ENCODE measurements at places on chromosomes 3 and 15.

DNA sequence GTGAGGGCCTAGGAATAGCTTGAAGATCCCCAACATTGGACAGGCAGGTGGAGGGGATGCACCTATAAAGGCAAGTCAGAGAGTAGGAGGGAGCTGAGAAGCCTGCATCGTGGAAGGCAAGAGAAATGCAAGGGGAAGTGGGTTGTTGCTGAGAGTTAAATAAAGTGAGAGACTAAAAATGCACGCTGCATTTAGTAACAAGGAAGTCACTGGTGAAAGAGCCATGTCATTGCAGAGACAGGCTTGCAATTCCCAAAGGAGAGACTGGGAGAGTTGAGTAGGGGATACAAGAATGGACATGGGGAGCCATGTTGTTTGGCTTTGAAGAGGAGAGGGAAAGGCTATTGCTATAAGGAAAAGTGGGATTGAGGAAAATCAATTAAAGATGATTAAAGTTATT lies 77.0 kb upstream of the HEG1 start:
- peak; percentile 55 for DNase-seq

DNA sequence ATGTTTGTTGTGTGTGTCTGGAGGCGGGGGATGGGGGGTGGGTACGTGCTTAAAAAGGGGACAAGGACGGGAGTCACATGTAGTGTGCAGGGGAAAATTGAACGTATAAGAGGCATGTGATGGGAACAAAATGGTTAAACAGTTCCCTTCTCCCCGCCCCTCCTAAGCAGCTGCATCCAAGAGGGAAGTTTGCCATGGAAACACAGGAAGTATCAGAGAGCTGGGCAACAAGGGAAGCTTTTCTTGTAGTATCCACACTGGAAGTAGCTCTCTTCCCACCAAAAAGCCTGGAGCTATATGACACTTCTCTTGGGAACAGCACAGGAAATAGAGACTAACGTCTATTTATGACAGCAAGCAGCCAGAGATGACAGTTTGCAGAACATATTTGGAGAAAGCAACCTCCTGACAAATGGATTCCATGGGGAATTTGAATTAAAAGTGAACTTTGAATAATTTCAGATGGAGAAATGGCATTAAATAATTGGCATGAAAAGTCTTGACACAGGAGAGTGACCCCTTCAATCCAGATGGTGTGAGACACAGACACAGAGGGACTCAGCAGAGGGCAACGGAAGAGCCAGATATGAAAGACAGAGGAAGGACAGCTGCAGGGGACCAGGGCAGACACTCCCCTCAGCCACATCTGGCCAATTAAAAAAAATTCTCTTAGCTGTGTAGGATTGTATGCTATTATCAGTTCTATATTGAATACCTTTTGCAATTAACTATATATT lies 294.2 kb upstream of the TBL1XR1 start:
- no peak for DNase-seq

- DNase-seq = peak; percentile 50
Measured at GRCh38 chr15:74375303-74375693, 7.9 kb upstream of the CYP11A1 start.

DNA sequence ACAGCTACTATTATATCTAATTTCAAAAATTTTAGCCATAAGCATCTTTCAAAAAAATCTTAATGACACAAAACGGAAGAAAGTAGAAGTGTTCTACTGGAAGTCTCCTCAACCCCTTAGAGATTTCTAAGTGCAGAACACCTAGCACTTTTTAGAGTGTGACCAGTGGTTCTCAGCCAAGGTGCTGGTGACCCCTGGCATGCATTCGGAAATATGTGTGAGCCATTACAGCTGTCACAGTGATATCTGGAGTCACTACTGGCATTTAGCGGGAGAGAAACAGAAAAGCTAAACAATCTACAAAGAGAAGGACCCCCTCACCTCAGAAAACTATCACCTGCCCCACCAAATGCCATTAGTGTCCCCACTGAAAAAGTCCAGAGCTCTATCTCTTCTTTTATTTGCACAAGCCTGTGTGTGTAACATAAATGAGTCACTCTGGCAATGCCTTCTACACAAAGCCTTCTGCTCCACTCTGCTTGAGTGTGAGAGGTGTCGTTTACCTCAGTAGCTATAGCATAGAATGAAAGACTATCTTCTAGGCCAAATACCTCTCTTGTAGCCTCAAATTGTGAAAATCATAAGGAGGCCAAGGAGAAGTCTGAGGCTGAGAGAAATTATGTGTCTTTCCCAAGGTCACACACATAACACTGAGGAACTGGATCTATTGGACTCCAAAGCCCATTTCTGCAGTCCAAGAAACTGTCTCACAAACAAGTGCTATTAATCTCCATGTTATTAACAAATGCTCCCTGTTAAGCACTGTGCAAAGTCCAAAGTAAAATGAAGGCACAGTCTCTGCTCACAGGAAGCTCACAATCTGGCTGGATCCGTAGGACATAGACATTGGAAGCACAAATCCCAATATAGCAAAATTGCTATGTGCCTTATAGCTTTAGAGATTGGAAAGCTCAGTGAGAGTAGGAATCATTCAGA lies 28.5 kb upstream of the KCNMB2 start:
- DNase-seq = no peak

GRCh38 chr3:132443421-132443820 lies 26.1 kb downstream of the DNAJC13 start:
- no peak for DNase-seq

DNA sequence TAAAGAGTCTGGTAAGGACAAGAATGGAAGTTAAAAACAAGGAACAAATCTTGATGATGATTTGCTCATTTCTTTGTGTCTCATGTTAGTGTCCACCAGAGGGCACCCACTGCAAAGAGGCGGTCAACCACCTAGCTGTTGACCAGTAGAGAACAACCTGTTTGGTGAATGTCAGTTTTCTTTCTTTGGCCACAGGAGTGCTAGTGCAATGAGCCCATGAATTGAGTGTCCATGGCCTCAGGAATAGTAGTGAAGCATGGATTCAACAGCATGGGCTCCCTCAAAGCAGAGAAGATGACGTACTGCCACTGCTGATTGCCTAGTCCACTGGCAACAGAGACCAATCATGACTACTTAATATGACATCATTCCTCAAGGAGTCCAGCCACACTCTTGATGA lies 10.7 kb upstream of the CNTN6 start:
- DNase-seq = peak; percentile 0

DNA sequence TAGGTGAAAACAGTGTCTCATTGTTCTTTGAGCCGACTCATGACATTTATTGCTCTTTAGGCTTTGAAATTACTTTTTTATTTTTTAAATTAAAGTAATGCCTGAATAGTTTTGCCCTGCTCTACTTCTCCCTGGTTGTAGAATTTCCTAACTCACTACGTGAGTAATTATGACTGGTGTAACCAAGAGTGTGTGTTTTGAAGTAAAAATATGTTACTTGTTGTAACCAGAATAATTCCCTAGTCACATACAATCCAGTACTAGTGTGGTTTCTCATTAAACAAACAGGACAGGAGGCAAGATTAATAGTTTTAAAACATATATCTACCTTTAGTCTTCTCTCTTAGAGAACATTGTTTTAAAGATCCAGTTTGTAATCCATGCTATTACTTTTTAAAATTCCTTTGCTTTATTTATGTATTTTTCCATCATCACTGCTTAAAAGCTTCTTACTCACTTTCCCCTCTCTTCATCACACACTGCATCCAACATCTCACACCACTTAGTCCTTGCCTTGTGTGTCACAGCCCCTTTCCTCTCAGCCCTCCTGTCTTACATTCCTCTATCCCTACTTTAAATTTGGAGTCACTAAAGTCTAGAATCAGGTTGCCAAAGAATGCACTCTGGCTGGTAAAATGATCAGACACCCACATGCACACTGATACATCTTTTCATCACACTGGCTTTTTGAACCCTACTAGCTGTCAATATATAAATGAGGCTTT lies 219.7 kb downstream of the WNT5A start:
- DNase-seq = no peak

GRCh38 chr15:93246266-93247242 lies 157.5 kb upstream of the RGMA start:
- no peak for DNase-seq

DNA sequence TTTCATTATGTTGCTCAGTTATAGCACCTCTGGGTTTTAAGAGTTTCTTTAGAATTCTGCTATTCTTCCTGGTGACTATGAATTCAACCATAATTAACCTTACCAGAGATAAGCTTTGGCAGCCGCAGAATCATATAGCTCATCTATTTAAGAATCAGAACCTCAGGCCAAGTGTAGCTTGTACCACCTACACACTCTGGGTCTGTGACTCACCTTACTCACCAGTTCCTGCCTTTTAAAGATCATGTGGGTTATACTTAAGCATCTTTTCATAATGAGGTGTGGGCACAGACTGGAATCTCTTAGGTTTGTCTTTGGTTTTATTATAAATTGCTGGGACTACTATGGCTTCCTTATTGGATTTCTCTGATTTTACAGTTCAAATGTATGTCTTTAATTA lies 21.9 kb downstream of the CDV3 start:
- DNase-seq = no peak

DNA sequence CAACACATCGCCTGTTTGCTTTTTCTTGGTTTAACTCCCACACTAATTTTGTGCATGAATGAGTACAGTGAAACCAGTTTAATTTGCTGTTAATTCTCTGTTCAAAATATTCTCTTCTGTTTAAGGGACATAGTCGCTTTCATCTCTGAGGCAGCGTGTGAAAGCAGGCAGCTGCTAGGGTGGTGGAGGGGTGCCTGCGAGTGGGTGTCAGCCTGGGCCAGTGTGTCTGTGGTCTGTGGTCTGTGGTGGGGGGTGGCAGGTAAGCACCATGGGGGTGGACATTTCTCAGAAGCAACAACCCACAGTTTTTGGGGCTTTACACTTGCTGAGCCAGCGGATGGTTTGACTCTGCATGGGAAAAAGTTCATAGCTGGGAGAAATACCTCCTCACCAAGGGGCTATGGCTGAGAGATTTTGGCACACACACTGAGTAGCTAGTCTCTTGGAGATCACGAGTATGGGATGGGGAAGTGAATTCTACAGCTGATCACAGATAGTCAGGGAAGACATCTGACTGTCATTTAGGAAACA lies 109.2 kb downstream of the EPHB1 start:
- no peak for DNase-seq

DNA sequence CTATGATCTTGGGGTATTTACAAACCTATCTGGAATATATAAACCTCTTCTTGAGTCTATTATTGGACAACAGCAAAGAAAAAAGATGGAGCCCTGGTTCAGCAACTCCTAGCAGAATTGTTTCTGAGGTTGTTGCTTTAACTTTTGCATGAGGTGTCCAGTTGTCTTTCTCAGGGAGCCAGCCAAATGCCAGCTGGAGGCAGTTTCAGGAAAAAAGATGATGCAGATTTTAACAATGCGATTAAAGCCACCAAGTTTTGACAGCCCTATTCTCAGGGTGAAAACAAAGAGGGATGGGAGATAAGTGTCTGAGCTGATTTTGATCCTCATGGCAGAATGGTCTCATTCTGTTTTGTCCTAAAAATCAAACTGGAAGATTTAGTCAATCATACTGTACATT lies 181.6 kb upstream of the RASGRP1 start:
- no peak for DNase-seq

GRCh38 chr3:35658686-35659085 lies 19.4 kb downstream of the ARPP21 start:
- no peak for DNase-seq

GRCh38 chr15:57324590-57324890 lies 51.8 kb upstream of the CGNL1 start:
- no peak for DNase-seq

DNA sequence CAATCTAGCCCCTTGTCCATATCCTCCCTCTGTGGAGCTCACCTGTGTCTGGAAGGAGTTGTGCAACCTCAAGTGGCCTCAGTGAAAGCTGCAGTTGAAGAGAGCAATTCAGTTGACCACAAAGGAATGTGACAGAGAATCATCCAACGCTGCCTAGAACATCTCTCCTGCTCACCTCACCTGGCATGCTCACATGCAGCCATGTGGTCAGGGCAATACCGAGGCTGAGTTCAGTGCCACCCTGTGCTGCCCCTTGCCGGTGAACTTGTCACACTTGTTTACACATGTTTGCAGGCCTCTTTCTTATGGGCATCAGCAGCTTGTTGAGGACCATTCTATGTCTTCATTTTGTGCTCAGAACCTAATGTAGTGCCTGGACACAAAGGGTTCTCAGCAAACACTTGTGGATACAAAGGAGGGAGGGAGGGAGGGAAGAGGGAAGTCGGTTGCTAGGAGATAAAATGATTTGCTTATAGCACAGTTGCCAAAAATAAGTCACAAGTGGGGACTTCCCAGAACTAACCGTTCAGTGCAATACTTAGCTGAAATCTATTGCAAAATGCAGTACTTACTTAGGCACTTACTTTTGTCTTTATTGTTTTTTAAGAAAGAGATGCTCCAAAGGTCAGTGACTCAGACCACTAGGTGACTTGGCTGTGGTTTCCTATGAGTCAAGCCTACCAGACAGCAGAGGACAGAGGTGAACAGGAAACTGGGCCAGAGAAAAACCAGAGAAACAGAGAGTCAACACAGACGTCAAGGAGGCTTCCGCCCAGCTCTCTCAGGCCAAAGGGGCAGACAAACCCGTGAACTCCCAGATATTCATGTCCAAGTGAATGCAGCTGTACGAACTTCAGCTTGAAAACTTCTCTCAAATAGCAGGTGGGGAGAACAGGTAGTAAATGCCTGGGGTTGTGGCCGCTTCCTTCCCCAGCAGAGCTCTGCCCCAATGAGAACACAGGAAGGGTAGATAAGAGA lies 227.8 kb upstream of the CTNNB1 start:
- DNase-seq = peak; percentile 25

DNA sequence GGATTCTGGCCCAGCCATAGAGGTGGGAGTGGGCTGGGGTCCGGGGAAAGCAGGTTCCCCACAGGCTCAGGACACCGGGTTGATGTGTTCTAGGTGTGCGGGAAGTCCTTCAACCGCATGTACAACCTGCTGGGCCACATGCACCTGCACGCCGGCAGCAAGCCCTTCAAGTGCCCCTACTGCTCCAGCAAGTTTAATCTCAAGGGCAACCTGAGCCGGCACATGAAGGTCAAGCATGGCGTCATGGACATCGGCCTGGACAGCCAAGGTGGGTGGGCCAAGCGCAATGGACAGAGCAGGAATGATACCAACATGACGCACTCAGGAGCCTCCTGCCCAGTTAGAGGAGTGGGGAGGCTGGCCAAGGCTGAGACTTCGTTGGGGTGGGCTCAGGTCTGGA lies 28.2 kb downstream of the IDH2 start:
- DNase-seq = no peak

- no peak for DNase-seq
Measured at GRCh38 chr15:57422113-57422754, 45.9 kb downstream of the CGNL1 start.

GRCh38 chr15:33200903-33201302 lies 6.4 kb upstream of the FMN1 start:
- DNase-seq = no peak
